NCI-H187 (cell line): ENCODE measurements at places on chromosomes 13 and 19.
A peak's percentile ranks its signal among the peaks of the same experiment; 100 is the strongest.

GRCh38 chr19:41821003-41821735, 23.3 kb downstream of the LYPD4 start:
- peak; percentile 87 for DNase-seq

DNA sequence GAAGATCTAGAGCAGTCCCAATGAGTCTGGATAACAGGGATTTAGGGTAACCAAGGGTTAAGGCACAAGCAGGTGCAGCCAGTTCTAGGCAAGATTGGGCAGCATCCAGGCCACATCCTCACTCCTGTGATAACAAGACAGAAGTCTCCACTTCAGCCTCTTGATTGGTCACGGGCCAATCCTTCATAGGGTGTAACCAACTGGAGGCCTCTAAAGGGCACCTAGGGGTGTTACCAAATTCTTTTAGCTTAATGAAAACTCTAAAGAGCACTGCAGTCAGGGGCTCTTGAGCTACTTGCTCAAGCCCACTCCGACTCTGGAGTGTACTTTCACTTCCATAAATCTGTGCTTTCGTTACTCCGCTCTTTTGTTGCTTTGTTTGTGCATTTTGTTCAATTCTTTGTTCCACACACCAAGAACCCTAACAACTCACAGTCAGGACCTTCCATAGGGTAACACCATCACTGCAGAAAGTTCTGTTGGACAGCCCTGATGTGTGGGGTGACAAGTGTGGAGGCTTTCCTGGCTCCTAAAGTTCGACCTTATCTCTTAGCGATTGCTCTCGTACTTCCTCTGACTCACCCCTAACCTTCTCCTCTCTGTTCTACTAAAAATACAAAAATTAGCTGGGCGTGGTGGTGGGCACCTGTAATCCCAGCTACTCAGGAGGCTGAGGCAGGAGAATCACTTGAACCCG, 36.1 kb downstream of the ZSWIM9 start:
- DNase-seq: no peak

- no peak for DNase-seq
Measured at GRCh38 chr19:6768236-6768785, 1.1 kb upstream of the SH2D3A start.

DNA sequence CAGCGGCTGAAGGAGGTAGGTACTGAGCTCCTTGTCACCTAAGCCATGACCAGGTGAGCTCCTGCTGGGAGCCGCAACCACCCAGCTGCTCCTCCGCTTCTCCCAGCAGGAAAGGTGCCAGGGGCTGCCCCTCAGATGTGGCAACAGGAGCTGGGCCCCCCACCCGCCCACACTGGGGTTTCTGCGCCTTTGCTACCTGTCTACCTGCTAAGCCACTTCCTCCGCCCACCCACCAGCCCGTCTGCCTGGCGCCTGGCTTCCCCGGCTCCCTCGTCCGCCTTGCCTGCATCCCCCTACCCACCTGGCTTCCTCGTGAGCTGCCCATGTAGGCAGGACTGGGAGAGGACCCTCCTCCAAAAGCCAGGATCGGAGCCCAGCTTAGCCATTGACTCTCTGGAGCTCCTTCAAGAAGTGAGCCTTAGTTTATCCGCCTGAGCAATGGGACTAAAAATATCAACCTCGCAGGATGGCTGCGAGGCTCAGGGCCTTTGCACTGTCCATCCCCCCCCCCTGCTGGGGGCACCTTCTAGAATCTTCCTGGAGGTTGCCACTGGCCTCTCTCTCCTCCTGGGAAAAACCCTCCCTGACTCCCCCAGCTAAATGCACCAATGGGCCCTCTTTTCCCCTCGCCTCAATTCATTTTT, 55.8 kb upstream of the KLF2 start:
- no peak for DNase-seq

DNA sequence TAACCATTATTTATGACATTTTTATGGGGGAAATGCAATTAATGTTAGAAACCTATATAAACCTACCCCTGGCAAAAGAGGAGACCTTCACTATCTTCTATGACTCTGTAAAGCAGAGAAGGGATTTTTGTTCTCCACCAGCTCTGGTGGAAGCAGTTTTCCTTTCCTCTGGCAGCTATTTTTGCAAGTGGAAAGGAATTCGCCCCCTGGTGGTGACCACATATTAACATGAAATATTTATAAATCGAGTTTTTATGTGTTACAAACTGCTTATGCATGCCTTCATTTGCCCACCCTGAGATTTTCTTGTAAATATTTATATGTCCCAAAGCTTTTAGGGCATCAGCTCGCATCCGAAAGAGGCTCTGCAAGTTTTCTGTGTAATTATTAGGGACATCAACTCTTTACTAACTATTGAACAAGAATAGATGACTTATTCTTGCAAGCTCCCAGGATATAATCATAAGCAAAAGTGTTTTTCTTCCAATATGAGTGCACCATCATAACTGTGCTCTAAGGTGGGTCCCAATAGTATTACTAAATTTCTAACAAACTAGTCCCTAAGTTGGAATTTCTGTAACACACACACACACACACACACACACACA, 62.4 kb downstream of the SERTM1 start:
- DNase-seq: no peak

DNA sequence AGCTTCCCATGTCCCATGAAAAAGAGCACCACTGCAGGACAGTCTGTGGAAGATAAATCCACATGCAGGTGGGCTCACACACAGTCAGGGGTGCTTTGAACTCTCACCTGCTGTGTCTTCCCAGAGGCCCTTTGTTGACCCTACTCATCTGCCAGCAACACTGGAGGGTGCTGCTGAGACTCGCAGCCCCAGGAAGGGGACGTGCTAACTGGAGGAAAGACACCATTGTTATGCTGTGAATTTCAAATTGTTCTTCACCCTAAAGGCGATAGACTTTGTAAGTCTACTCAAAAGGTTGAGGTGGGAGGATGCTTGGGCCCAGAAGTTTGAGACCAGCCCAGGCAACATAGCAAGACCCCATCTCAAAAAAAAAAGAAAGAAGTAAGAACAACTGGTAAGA, 107.3 kb upstream of the SERP2 start:
- DNase-seq: no peak

- no peak for DNase-seq
Measured at GRCh38 chr13:104098421-104098820, 1032.2 kb upstream of the SLC10A2 start.

DNA sequence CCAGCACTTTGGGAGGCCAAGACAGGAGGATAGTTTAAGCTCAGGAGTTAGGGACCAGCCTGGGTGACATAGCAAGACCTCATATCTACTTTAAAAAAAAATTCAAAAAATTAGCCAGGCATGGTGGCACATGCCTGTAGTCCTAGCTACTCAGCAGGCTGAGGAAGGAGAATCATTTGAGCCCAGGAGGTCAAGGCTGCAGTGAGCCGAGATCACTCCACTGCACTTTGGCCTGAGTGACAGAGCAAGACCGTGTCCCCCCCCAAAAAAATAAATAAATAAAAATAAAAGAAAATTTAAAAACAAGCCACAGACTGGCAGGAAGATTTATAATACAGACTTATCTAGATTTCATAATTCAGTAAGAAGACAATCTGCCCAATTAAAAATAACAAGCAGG, 14.8 kb downstream of the PSPC1 start:
- no peak for DNase-seq

DNA sequence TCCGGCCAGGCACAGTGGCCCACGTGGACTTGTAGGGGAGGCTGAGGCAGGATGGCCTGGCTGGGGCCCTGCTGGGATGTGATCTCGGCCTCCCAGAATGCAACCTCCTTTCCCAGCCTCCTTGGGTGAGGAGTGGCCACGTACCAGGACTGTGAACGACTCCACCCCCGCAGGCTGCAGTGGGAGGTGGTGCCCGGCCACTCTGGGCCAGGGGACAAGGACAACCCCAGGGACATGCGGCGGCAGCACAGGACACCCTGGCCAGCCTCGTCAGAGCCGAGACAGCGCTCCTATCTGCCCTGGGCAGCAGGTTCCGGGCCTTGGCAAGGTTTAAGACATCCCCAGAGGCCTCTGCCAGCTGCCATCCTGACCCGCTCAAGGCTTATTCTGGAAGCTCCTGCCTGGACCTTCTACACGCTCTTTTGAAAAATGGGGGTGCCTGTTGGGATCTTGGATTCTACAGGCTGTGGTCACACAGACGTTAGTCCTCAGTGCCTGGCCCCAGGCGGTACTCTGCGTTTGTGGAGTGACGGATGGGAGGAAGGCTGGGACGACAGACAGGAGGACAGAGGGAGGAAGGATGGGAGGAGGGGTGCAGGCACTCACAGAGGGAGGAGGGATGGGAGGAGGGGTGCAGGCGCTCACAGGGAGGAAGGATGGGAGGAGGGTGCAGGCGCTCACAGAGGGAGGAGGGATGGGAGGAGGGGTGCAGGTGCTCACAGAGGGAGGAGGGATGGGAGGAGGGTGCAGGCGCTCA, 19.9 kb upstream of the CACTIN start:
- DNase-seq: no peak

DNA sequence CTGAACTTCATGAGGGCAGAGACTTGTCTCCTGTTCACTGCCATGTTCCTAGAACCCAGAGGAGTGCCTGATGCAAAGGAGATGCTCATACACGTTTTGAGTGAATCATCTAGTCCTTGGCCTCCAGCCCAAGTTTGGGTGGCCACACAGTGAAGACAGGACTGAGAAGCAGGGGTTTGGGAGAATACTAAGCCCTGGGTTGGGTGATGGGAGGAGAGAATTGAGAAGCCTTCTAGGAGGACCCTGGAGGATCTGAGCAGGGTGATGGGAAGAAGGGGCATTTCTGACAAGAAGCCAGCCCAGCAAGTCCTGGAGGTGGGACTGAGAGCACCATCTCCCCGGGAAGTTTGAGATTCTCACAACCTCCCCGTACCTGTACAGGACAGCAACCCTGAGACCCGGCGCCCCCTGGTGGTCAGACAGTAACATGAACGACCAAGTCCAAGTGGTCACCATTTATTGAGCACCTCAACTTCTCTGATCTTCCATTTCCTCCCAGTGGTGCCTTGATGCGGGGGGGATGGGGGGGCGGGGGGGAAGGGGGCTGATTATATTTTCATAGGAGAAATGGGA, 11.0 kb downstream of the CTU1 start:
- no peak for DNase-seq

- no peak for DNase-seq
Measured at GRCh38 chr13:30968846-30969245, 36.4 kb downstream of the TEX26 start.

- no peak for DNase-seq
Measured at GRCh38 chr19:9323557-9323918, 441 bp upstream of the ZNF559 start.

DNA sequence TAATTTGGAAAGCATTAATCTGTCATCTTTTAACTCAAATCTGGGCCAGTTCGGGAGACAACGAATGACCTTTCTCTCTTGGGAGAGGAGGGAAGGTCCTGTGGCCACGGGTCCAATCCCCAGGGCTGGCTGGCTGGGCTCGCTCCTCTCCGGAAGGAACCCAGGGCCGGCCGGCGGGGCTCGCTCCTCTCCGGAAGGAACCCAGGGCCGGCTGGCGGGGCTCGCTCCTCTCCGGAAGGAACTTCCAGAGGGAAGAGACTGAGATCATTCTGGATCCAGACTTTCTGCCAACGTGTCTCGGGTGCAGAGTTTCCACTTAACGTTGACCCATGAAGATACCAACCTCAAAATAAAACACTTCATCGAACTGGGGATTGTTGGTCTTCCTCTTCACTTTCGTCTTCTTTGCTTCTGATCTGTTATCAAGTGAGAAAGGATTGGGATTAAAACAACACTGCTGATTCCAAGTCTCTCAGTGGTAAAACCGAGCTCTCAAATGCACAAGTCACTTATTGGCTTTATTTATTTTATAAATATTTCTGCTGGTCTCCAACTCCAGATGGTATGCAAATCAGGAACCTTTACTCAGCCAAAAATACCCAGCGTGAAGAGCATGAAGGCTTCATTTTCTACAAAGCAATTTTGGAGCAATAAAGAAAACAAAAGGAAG, 53.3 kb upstream of the C13orf46 start:
- no peak for DNase-seq

DNA sequence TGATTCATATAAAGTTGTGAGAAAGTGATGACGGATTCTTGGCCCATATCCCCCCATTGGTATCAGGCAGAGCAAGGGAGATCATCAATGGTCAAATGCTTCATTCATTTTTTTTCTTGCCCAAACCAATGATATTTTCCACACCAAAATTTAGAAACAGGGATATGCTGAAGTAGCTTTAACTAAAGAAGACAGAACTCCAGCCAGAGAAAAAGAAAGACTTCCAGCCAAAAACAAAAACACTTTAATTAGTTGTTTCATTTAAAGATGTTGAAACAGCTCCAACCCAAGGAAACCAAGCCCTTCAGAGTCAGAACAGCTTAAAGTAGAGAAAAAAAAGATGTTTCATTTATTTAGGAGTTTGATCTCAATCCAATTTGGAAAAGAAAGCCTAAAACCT, 358.9 kb upstream of the NBEA start:
- no peak for DNase-seq

DNA sequence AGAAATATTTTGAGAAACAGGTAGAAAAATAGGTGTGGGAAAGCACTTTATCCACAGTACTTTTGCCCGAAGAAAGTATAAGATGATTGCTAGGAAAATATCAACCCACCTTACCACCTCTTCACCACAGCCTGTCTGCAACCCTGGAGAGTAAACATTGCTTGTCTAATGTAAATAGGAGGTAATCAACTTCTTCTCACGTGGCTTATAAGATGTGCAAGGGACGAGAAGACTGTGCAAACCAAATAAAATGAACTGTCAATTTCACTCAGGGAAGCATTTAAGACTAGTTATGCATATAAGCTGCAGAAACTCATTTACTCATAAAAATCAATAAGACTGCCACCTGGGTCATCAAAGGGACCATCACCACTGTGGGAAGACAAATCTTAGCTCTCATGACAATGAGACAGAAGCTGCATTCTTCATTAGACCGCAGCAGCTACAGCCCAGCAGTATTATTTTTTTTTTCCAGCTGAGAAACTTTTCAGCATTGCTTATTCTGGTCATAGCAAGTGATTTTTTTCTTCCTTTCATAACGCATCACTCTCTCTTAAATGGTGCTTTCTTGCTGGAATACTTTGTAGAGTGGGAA, 807.7 kb upstream of the GPC6 start:
- DNase-seq: peak; percentile 8

DNA sequence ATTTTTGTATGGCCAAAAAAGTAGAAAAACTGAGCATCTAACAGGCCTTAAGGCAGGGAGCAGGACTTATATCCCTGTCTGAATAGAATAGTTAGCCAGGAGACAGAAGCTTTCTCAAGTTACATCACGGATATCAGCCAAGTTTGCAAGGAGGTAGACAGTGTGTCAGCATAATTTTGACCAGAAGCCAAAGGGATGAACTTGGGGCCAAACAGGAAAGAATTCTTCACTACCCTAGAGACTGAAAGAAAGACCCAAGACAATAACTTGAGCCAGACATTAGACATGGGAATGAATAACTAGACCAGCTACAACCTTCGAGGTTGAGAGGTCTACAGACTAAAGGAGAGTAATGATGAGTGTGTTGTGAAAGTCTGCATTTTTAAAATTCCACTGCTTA, 48.1 kb upstream of the PCDH9 start:
- DNase-seq: no peak
